ENCODE measurements at places on chromosomes 7 and 10. TPM values are rescaled to one million over a fixed set of nuclear protein-coding genes. Genes with fewer than 3 reads are reported as not detected.

Gene PLXDC2
- 0.15 TPM for total RNA-seq

Gene TAS2R3
- 1.0 TPM for total RNA-seq

Gene GARIN1A
- total RNA-seq: 0.61 TPM

Gene GIMAP6
- 44.9 TPM for total RNA-seq

Gene RPEL1
- not detected for total RNA-seq

DNA sequence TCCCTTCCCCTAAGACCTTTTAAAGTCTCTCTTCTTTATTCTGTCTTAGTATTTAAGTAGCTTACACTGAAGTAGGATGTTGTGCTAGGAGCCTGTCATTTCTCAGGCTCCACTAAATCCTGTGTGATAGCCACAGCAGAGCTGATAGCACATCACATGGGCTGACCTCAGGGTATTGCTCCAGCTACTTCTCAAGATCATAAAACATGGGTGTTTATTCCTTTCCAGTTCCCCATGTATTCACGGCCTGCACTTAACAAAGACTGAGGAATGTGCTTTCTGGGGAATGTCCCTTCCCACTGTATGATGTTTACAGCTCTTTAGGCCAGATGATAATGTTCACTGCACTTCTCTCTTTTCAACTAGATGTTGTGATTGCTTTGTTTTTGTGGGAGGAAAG lies 1086.8 kb downstream of the KCNMA1 start:
- H3K4me3 ChIP-seq: no peak overlapping the region
- no peak overlapping the region for H3K27ac ChIP-seq
- DNase-seq: no peak
- no peaks in the 10 kb centered on the region for H3K4me1 ChIP-seq

DNA sequence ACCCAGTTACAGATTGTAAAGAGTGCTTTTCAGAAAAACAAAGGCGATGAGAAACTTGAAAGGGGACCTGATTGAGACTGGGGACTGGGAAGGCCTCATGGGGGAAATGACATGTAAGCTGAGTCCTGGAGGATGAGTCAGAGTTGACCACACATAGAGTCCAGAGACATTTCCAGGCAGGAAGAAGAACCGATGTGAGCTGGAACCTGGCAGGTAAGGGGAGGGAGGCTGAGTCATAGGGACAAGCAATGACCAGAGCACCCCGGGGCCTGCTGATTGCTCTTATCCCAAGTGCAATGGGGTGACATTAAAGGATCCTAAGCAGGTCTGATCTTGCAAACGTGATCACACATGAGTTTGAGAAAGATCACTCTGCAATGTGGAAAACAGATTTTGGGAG lies 11.7 kb downstream of the TLL2 start:
- no peaks in the 10 kb centered on the region for H3K4me1 ChIP-seq
- no peak overlapping the region for H3K4me3 ChIP-seq
- no peaks in the 10 kb centered on the region for H3K27me3 ChIP-seq
- H3K36me3 ChIP-seq: no peaks in the 10 kb centered on the region
- H3K27ac ChIP-seq: no peak overlapping the region

GRCh38 chr10:99522470-99523250 lies 10.1 kb upstream of the NKX2-3 start:
- H3K4me1 ChIP-seq: no peaks in the 10 kb centered on the region
- no peak for DNase-seq
- no peak overlapping the region for H3K27ac ChIP-seq
- no peak overlapping the region for H3K4me3 ChIP-seq
- no peaks in the 10 kb centered on the region for H3K36me3 ChIP-seq

- no peaks in the 10 kb centered on the region for H3K27me3 ChIP-seq
- no peak for DNase-seq
- H3K4me1 ChIP-seq: no peaks in the 10 kb centered on the region
- H3K36me3 ChIP-seq: no peaks in the 10 kb centered on the region
Measured at GRCh38 chr10:126166797-126167196, 221.5 kb downstream of the ADAM12 start.

GRCh38 chr10:119245272-119245671 lies 37.9 kb downstream of the GRK5 start:
- H3K27me3 ChIP-seq: no peaks in the 10 kb centered on the region
- H3K4me3 ChIP-seq: no peak overlapping the region
- H3K4me1 ChIP-seq: no peaks in the 10 kb centered on the region
- no peak overlapping the region for H3K27ac ChIP-seq

GRCh38 chr7:12970626-12971025 lies 283.2 kb downstream of the ARL4A start:
- no peak overlapping the region for H3K4me3 ChIP-seq
- no peaks in the 10 kb centered on the region for H3K4me1 ChIP-seq
- H3K36me3 ChIP-seq: no peaks in the 10 kb centered on the region
- no peaks in the 10 kb centered on the region for H3K27me3 ChIP-seq
- H3K27ac ChIP-seq: no peak overlapping the region
- DNase-seq: no peak

GRCh38 chr7:85829817-85830432 lies 643.1 kb upstream of the SEMA3D start:
- no peak for DNase-seq
- no peaks in the 10 kb centered on the region for H3K36me3 ChIP-seq
- no peaks in the 10 kb centered on the region for H3K4me1 ChIP-seq
- no peaks in the 10 kb centered on the region for H3K27me3 ChIP-seq

DNA sequence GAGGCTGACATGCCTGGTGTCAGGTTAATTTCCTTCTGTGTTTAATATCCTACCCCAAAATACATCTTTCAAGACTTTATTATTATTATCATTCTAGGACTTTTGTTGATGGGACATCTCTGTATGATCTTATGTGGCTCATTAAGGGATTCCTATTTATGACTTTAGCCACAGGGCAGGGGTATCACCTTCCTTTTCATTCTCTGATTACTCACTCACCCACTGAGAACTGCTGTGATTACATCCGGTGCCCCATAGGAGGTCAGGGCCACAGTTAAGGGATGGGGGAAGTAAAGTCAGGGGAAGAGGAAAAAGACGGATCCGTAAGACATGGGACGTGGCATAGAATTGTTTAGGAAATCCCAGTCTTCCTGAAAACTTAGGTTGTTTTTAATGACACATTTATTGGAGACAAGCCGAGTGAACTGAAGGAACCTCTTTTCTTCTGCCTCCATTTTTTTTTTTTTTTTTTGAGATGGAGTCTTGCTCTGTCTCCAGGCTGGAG lies 61.0 kb upstream of the PITRM1 start:
- no peak for DNase-seq
- H3K27ac ChIP-seq: no peak overlapping the region
- H3K4me3 ChIP-seq: no peak overlapping the region

DNA sequence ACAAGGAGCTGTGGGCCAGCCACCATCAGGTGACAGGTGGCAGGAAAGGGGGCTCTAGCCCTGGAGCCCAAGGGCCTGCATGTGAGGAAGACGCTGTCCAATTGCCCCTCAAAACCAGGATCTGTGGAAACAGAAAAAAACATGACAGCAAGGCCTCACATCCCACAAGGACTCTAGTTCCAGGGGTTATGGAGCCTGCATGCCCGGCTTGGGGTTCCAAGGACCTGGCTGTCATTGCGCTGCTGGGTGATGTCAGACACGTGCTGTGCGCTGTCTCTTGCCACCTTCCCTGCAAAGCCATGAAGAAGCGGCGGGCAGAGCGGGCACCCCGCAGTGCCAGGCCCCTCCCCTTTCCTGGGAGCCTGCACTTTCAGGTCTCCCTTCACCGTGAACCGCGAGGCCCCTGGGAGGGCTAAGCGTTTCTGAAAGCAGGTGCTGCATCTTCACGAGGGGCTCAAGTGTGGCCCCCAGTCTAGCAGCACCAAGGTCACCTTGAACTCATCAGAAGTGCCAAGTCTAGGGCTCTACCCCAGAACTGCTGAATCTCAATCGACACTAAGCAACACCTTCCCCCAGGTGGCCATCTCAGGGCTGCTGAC lies 15.1 kb upstream of the CRYGN start:
- DNase-seq: no peak
- no peak overlapping the region for H3K27ac ChIP-seq
- no peaks in the 10 kb centered on the region for H3K36me3 ChIP-seq
- no peaks in the 10 kb centered on the region for H3K4me1 ChIP-seq
- no peaks in the 10 kb centered on the region for H3K27me3 ChIP-seq
- no peak overlapping the region for H3K4me3 ChIP-seq

DNA sequence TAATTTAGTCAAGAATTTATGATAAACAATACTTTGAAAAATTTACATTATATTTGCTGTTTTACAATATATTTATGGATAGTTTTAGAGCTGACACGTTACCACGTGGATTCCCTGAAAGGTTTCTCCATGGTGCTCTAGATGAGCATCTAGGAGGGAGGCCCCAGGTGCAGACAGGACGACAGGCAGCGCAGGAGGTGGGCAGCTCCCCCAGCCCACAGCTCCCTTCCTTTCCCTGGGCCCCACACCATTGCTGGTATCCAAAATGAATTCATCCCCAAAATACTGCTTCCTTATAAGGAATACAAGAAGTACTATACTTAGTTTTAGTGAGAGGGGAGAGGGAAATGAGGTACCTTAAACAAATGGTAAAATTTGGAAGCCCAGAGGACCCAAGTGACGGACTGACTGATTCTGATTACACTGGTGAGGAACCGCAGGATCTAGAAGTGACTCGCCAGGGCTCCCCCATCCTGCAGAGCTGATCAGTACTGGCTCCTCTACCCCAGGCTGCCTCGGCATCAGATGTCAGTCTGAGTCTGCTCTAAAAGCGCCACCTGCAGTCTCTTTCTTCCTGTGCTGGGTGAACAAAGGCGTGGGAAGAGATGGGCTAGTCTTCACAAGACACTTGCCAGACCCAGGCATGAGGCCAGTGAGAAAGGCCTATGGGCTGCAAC lies 89.2 kb downstream of the DLG5 start:
- peak; percentile 52 for DNase-seq
- no peaks in the 10 kb centered on the region for H3K27me3 ChIP-seq
- H3K4me1 ChIP-seq: peaks cover 21% of the 10 kb centered on the region
- no peak overlapping the region for H3K4me3 ChIP-seq
- H3K36me3 ChIP-seq: no peaks in the 10 kb centered on the region
- H3K27ac ChIP-seq: no peak overlapping the region

- H3K36me3 ChIP-seq: no peaks in the 10 kb centered on the region
- H3K27me3 ChIP-seq: no peaks in the 10 kb centered on the region
- no peak overlapping the region for H3K27ac ChIP-seq
- H3K4me3 ChIP-seq: no peak overlapping the region
- H3K4me1 ChIP-seq: no peaks in the 10 kb centered on the region
- no peak for DNase-seq
Measured at GRCh38 chr7:69791739-69792138, 193.5 kb downstream of the AUTS2 start.

DNA sequence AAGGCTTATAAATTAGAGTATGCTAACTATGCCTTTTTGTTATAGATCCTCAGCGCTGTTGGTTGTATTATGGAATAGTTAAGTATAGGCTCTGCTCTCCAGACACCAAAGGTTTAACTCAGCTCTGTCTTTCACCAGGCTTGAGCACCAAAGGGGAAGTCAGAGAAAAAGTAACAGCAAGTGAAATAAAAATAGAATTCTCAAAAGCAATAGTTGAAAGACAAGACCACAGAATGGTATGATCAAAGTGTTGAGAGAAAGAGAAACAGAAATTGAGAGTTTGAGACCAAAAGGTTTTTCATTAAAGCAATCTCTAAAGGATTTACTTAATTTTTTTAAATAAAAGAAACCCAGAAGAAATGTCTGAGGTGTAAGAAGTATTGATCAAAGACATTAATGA lies 529.8 kb upstream of the C7orf33 start:
- no peaks in the 10 kb centered on the region for H3K36me3 ChIP-seq
- H3K4me3 ChIP-seq: no peak overlapping the region
- DNase-seq: no peak
- no peaks in the 10 kb centered on the region for H3K4me1 ChIP-seq

DNA sequence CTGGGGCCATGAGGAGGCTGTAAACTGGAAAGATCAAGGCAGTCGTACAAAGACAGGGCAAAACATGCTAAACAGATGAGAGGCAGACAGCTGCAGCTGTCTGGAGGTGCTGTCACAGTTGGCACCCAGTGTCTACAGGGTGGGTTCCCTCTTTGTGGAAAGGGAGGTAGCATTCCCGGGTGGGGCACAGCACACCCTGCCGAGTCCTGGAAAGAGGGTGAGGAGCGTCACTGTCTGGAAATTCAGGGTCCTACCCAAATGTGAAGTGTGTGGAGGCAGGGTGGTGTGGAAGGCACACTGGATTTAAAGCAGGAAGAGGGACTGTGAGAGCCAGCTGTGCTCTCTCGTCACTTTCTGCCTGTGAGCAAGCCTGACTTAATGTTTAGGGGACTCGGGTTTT lies 356.2 kb downstream of the SDK1 start:
- H3K27me3 ChIP-seq: no peaks in the 10 kb centered on the region
- no peak overlapping the region for H3K27ac ChIP-seq
- H3K4me1 ChIP-seq: no peaks in the 10 kb centered on the region
- H3K4me3 ChIP-seq: no peak overlapping the region
- no peak for DNase-seq

DNA sequence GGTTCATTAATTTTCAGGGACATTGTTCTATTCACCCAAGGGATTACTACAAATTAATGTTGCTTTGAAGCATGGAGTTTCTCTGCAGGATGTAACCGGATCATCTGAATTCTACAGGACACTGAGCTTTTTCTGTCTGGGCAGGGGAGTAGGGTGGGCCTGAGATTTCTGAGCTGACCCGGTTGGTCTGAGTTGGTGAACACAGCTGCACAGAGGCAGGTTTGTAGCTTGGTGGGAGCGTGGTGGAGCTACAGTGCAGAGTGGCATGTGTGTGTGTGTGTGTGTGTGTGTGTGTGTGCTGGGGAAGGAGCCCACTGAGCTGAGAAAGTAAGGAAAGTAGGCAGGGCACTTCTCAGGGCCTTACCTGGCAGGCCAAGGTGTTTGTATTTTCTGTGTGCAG lies 62.6 kb downstream of the SH2D4B start:
- no peak for DNase-seq
- no peaks in the 10 kb centered on the region for H3K4me1 ChIP-seq
- no peaks in the 10 kb centered on the region for H3K27me3 ChIP-seq
- no peak overlapping the region for H3K27ac ChIP-seq
- H3K36me3 ChIP-seq: no peaks in the 10 kb centered on the region
- H3K4me3 ChIP-seq: no peak overlapping the region

DNA sequence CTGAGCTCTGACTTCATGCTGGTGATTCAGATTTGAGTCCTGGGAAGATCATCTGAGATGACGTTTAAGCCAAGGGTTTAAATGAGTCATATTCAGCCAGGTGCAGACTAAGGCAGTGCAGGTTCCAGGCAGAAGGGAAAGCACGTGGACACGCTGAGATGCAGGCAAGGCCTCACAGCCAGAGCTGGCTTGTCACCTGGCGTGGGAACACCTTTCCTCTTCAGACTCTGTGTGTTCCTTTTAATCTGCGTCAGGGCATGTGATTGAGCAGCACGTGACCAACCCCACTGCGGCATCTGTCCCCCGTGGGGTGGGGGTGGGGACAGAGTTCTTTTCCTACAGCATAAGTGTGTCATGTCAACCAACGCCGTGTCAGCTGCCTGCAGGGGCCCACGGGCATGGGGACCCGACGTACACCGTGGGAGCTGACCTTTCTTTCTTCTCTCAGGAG lies 10.7 kb upstream of the IDI2 start:
- H3K36me3 ChIP-seq: peaks cover 9% of the 10 kb centered on the region
- H3K27ac ChIP-seq: no peak overlapping the region

DNA sequence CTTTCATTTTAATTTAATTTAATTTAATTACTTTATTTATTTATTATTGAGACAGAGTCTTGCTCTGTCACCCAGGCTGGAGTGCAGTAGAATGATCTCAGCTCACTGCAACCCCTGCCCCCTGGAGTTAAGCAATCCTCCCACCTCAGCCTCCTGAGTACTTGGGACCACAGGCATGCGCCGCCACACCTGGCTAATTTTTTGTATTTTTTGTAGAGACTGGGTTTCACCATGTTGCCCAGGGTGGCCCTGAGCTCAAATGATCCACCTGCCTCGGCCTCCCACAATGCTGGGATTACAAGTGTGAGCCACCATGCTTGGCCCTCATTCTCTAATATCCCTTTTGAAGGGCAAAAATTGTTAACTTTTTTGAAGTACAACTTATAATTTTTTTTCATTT lies 92.9 kb downstream of the XRCC2 start:
- no peak overlapping the region for H3K4me3 ChIP-seq
- no peak overlapping the region for H3K27ac ChIP-seq
- no peak for DNase-seq
- H3K4me1 ChIP-seq: no peaks in the 10 kb centered on the region
- H3K36me3 ChIP-seq: no peaks in the 10 kb centered on the region
- peaks cover 4% of the 10 kb centered on the region for H3K27me3 ChIP-seq

Measured in CD8-positive, alpha-beta memory T cell (primary cell).